ENCODE measurements at places on chromosomes 2 and 18. TPM values are rescaled to one million over a fixed set of nuclear protein-coding genes. Genes with fewer than 3 reads are reported as not detected.

DNA sequence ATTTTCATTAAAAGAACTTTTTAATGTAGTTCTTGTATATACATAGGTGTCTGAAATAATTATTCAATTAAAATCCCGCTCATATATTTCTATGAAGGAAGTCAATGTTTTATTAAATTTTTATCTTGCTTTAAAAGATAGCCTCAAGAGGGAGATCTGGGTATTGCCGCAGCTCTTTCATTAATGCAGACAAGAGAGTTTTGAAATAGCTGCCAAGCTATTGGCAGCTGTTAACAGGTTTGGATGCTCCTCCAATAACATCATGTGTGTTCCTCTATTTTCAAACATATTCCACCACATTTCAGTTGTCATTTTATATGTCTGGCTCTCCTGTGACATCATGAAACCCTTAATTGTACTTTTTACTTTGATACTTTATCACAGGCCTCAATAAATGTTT, 12.9 kb upstream of the NT5C1B start:
- DNase-seq, result no peak

GRCh38 chr2:142822190-142822589, 55.3 kb upstream of the KYNU start:
- no peak for DNase-seq

The SGO2 gene
- 5.3 TPM for total RNA-seq

The SULT1C4 gene
- not detected for total RNA-seq
